Naive thymus-derived CD4-positive, alpha-beta T cell (primary cell): ENCODE measurements at places on chromosomes 6 and 20. TPM values are rescaled to one million over a fixed set of nuclear protein-coding genes. Genes with fewer than 3 reads are reported as not detected.

The TUBB1 gene
- total RNA-seq = 9.5 TPM

The CTAGE9 gene
- not detected for total RNA-seq

The NKX2-4 gene
- total RNA-seq = not detected

The RAET1G gene
- total RNA-seq = not detected

The C20orf141 gene
- not detected for total RNA-seq

The PRND gene
- not detected for total RNA-seq

The ZNF334 gene
- 1.4 and 1.7 TPM in 2 replicates for total RNA-seq

The FKBP1A gene
- 253 and 255 TPM in 2 replicates for total RNA-seq

The CDH22 gene
- total RNA-seq = not detected

The ETV7 gene
- not detected for total RNA-seq

DNA sequence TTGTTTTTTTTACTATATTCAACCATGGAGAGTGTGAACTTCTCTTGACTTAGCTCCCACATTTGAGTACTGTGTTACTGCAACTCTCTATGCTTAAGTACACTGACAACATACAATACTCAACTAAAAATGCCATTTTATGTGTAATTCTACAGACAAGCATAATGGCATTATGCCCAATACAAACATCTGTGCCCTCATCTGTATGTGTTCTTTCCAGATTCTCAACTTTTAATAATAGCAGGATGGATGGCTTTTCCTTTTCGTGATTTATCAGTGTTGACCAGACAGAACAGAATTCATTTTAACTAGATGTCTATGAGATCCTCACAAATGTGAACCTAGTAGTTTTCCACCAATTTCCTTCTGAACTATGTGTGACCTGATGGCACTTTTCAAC lies 84.2 kb upstream of the MARCKS start:
- H3K27ac ChIP-seq = no peak overlapping the region
- no peaks in the 10 kb centered on the region for H3K27me3 ChIP-seq
- H3K4me1 ChIP-seq = no peaks in the 10 kb centered on the region
- H3K4me3 ChIP-seq = no peak overlapping the region

GRCh38 chr6:2478200-2478599 lies 232.8 kb upstream of the GMDS start:
- H3K4me3 ChIP-seq = no peak overlapping the region
- DNase-seq = no peak
- no peaks in the 10 kb centered on the region for H3K4me1 ChIP-seq
- H3K36me3 ChIP-seq = no peaks in the 10 kb centered on the region
- no peaks in the 10 kb centered on the region for H3K27me3 ChIP-seq

DNA sequence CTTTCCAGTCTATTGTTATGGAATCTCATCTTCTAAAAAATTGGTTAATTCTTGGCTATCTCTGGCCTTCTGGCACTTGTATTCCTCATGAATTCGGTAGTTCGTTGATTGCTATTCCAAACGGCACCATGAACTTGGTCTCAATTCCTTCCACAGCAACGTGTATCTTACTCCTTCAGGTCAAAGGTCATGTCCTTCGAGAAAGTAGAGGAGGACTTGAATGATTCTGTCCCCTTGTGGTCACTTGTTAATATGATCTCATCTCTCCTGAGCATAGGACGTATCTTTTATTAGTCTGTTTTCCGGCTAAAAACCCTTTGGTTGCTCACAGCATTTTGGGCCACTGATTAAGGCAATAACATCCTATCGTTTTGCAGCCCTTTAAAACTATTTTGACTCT lies 9.4 kb downstream of the TLDC2 start:
- H3K4me1 ChIP-seq = peaks cover 7% of the 10 kb centered on the region
- no peak for DNase-seq
- H3K27ac ChIP-seq = no peak overlapping the region
- no peak overlapping the region for H3K4me3 ChIP-seq
- H3K36me3 ChIP-seq = no peaks in the 10 kb centered on the region
- no peaks in the 10 kb centered on the region for H3K27me3 ChIP-seq

- no peaks in the 10 kb centered on the region for H3K4me1 ChIP-seq
- no peak overlapping the region for H3K4me3 ChIP-seq
- H3K27ac ChIP-seq = no peak overlapping the region
- no peaks in the 10 kb centered on the region for H3K27me3 ChIP-seq
- no peak for DNase-seq
- H3K36me3 ChIP-seq = no peaks in the 10 kb centered on the region
Measured at GRCh38 chr6:23696992-23697391, 429.0 kb upstream of the NRSN1 start.

- no peaks in the 10 kb centered on the region for H3K36me3 ChIP-seq
- H3K27ac ChIP-seq = no peak overlapping the region
- H3K4me1 ChIP-seq = no peaks in the 10 kb centered on the region
- H3K4me3 ChIP-seq = no peak overlapping the region
Measured at GRCh38 chr20:17875981-17876385, 92.6 kb downstream of the SNX5 start.

- no peak for DNase-seq
- H3K27me3 ChIP-seq = no peaks in the 10 kb centered on the region
- H3K4me3 ChIP-seq = no peak overlapping the region
Measured at GRCh38 chr6:52909131-52909530, 367 bp downstream of the GSTA3 start.

DNA sequence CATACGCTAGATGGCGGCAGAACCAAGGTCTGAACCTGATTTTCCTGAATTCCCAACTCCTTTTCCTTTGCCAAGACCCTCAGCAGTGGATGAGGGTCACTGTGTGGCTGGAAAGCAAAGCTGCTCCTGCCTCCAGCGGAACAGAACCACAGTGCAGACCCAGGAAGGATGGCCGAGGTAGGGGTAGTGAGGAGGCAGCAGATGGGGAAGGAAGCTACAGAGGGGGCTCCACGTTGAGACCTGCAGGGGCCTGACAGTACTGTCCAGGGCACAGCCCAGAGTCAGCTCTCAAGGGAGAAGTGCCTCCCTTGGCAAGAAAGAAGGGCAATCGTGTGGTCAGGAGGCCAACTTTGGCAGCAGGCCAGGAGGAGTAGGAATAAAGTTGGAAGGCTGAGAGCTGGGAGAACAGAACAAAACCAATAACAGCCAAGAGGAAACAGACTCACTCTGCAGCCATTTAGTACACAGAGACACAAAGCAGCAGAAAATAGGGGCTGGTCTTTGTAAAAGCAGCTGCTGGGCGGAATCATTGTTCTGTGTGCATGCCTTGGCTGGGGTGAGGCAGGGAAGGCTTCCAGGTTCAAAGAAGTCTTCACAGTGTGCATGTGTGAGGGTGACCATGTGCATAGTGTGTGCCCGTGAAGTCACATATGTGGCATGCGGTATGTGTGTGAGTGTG lies 3.1 kb downstream of the GABRR2 start:
- H3K4me1 ChIP-seq = no peaks in the 10 kb centered on the region
- no peak overlapping the region for H3K4me3 ChIP-seq
- H3K36me3 ChIP-seq = no peaks in the 10 kb centered on the region
- no peaks in the 10 kb centered on the region for H3K27me3 ChIP-seq
- no peak for DNase-seq
- H3K27ac ChIP-seq = no peak overlapping the region

GRCh38 chr20:24582373-24583168 lies 113.1 kb downstream of the SYNDIG1 start:
- no peaks in the 10 kb centered on the region for H3K27me3 ChIP-seq
- H3K27ac ChIP-seq = no peak overlapping the region
- H3K36me3 ChIP-seq = no peaks in the 10 kb centered on the region
- no peaks in the 10 kb centered on the region for H3K4me1 ChIP-seq

- no peaks in the 10 kb centered on the region for H3K27me3 ChIP-seq
- peaks cover 67% of the 10 kb centered on the region for H3K4me1 ChIP-seq
- H3K4me3 ChIP-seq = peak overlapping the region; percentile 64
Measured at GRCh38 chr6:35727231-35727934, 9.4 kb upstream of the ARMC12 start.

- no peaks in the 10 kb centered on the region for H3K36me3 ChIP-seq
- H3K27me3 ChIP-seq = no peaks in the 10 kb centered on the region
- no peaks in the 10 kb centered on the region for H3K4me1 ChIP-seq
Measured at GRCh38 chr20:4234128-4234527, 218.8 kb upstream of the RNF24 start.

DNA sequence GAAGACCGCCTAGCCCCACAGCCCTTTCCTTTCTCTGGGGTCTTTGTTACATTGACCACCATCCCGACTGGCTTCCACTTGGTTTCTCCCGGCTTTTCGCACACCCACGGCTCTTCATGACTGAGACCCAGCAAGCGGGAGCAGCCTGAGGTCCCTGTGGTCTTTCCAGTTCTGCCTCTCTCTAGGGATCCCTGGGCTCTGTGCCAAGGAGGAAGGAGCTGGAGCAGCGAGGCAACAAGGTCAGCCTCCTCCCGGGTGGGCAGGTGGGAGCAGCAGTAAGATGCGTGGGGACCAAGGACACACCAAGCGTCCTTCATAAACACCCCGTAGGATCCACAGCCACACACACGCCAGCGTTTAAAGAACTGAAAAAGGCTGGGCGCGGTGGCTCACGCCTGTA lies 29.6 kb upstream of the MRGBP start:
- no peaks in the 10 kb centered on the region for H3K36me3 ChIP-seq
- H3K4me3 ChIP-seq = no peak overlapping the region
- DNase-seq = no peak
- H3K4me1 ChIP-seq = no peaks in the 10 kb centered on the region
- H3K27ac ChIP-seq = no peak overlapping the region

- no peaks in the 10 kb centered on the region for H3K27me3 ChIP-seq
- H3K27ac ChIP-seq = no peak overlapping the region
- no peak overlapping the region for H3K4me3 ChIP-seq
- H3K36me3 ChIP-seq = no peaks in the 10 kb centered on the region
- DNase-seq = no peak
Measured at GRCh38 chr6:69343851-69344250, 453.0 kb downstream of the LMBRD1 start.

DNA sequence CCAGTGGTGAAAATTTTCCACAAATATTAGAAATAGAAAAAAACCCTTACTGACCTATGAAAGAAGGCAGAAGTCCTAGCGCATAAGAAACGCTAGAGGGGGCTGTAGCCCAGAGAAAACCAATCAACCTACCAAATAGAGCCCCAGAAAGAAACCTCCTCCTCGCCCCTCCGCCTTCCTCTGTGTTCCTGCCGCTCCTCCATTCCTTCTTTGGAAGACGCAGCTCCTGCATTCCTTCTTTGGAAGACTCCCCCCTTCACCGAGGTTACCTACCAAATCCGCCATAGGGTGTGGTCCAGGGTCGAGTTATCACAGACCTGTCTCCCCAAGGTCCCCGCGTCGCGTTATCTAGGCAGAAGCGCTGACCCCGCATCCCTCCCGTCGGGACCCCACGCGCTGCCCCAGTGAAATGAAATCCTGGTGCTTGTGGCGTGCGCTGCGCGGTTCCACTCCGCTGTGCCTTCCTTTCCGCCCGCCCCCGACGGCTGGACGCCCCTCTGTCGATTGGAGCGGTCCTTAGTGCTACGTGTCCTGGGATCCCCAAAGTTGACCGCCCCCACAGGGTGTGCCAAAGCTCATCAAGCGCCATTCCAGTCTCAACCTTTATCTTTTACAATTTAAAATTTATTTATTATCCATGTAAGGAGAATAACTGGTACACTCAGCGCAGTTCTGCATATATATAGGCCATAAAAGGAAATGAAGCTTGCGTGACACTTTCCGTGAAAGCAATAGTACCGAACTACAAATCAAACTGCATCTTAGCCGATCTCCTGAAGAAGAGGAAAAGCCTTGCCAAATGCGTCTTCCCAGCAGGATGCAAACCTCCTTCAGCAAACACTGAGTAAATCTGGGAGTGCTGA lies 13.0 kb downstream of the RPP21 start:
- no peaks in the 10 kb centered on the region for H3K36me3 ChIP-seq
- H3K27ac ChIP-seq = no peak overlapping the region
- H3K4me3 ChIP-seq = peak overlapping the region; percentile 59
- peaks cover 10% of the 10 kb centered on the region for H3K27me3 ChIP-seq

GRCh38 chr20:20956513-20956931 lies 149.6 kb downstream of the LINC00237 start:
- no peak for DNase-seq
- no peak overlapping the region for H3K27ac ChIP-seq
- H3K4me3 ChIP-seq = no peak overlapping the region
- H3K4me1 ChIP-seq = no peaks in the 10 kb centered on the region

DNA sequence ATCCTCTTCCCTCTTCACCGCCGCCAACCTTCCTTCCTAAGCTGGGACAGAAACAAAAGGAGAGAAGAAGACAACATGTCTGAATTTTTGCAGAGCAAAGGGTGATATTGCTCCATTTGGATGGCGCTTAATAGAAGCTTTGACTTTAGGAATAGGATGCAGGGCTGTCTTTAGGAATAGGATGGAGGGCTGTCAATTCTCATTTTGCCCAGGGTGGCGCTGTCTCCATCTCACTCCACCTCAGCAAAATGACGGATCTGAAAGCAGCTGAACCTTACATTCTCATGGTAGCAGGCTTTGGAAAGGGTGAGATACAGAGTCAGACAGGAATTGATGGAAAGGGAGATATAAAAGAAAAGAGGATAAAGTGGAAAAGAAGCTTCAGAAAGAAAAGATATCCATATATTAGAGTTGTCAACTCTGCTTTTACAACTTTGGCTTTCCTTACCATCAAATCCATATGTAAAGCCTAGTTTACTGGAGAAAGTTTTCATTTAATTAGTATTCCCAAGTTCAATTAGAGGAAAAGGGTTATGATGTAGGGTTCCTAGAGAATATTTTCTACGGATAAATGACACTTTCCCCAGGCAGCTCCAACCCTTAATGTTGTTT lies 2.4 kb downstream of the MTCL3 start:
- DNase-seq = no peak
- peak overlapping the region; percentile 58 for H3K4me3 ChIP-seq
- no peaks in the 10 kb centered on the region for H3K36me3 ChIP-seq
- peaks cover 21% of the 10 kb centered on the region for H3K27me3 ChIP-seq
- H3K4me1 ChIP-seq = peaks cover 15% of the 10 kb centered on the region

- no peaks in the 10 kb centered on the region for H3K36me3 ChIP-seq
- no peak overlapping the region for H3K27ac ChIP-seq
- peak; percentile 56 for DNase-seq
- no peak overlapping the region for H3K4me3 ChIP-seq
- no peaks in the 10 kb centered on the region for H3K27me3 ChIP-seq
Measured at GRCh38 chr6:130322673-130323268, 43.0 kb upstream of the TMEM200A start.

DNA sequence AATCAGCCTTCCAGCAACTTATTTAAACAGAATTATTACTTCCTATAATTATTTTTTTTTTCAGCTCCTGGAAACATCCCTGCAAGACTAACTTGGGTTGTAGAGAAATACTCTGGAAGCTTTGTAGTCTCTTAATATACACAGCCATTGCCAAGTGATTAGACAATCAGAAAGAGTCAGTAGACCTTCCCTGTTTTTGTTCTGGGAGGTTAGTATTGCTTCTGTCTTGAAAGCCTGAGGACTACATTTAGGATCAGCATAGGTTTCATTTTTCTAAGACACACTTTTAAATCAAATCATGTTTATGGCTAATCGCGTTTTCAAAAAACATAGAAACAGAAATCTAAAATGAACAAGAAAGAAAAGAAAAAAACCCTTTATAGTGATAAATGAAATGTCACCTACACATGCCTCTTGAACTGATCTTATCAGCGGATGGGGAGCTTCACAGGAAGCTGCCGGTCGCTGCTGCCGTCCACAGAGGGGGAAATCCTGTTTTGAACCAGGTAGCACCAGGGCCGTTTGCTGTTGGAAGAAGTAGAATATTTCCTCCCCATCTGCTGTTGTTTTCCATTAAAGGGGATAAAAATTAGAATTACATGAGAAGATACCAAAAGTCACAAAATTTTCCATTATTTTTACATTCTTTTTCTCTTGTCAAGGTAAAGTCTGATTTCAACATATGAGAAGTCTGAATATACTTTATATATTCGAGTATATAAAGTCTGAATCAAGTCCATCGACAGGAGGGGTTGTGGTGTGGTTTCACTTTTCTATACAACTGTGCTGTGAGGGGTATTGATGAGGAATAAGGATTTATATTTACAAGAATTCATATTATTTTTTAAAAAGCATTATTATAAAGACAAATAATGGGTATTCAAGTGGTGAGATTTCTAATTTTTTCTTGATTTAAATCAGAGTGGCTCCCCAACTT lies 94.6 kb downstream of the ARMC2 start:
- H3K27ac ChIP-seq = peak overlapping the region; percentile 66
- no peaks in the 10 kb centered on the region for H3K36me3 ChIP-seq
- no peaks in the 10 kb centered on the region for H3K27me3 ChIP-seq
- peak overlapping the region; percentile 48 for H3K4me3 ChIP-seq
